ENCODE measurements at places on chromosomes 6 and 20. TPM values are rescaled to one million over a fixed set of nuclear protein-coding genes. Genes with fewer than 3 reads are reported as not detected.

- DNase-seq: no peak
These were observed 4.9 kb upstream of the MLN start for GRCh38 chr6:33808641-33809180.

The ACTL10 gene
- 1.4 TPM for total RNA-seq

The CD93 gene
- 2.0 TPM for total RNA-seq

The IP6K3 gene
- total RNA-seq: not detected

The BPIFB1 gene
- total RNA-seq: not detected

All from activated T-cell treated with anti-CD3 and anti-CD28 coated beads, Interleukin-2, amount 50 U/mL, for 72 hours (primary cell).